CD4-positive, alpha-beta T cell treated with Interleukin-21 for 1 hour (primary cell): ENCODE measurements at places on chromosomes 11 and 22.

DNA sequence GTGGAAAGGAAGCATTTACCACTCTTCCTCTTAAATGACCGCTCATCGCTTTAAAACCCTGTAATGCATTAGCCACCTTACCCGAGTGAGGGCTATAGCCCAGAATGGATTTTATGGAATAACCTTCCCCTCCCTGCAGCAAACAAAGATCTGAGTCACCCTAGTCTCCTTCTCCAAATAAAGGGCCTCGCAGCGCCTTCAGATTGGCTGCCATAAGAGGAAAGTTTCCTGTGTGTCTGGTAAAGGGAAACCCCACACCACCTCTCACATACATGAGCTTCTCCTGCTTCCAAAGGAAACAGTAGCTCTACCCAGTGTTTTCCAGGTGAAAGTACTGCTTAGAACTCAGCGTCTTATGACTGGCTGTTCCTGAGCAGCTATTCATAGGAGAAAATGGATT is 47.8 kb downstream of the PPP2R1B start:
- no peak for DNase-seq

DNA sequence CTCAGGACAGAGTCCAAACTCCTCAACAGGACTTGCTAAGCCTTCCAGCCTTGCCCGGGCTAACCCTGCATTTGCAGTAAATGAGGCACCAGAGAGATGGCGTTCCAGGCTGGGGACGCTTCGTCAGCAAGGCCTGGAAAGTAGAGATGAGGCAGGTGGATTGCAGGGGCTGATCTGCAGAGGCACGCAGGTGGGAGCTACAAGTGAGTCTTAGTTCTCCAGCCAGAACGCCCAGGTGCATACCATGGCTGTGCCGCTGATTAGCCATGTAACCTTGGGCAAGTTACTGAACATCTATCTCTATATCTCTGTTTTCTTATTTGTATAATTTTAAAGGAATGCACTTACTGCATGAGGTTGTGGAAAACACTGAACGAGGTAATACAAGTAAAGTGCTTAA is 52.7 kb upstream of the BARX2 start:
- DNase-seq = no peak

DNA sequence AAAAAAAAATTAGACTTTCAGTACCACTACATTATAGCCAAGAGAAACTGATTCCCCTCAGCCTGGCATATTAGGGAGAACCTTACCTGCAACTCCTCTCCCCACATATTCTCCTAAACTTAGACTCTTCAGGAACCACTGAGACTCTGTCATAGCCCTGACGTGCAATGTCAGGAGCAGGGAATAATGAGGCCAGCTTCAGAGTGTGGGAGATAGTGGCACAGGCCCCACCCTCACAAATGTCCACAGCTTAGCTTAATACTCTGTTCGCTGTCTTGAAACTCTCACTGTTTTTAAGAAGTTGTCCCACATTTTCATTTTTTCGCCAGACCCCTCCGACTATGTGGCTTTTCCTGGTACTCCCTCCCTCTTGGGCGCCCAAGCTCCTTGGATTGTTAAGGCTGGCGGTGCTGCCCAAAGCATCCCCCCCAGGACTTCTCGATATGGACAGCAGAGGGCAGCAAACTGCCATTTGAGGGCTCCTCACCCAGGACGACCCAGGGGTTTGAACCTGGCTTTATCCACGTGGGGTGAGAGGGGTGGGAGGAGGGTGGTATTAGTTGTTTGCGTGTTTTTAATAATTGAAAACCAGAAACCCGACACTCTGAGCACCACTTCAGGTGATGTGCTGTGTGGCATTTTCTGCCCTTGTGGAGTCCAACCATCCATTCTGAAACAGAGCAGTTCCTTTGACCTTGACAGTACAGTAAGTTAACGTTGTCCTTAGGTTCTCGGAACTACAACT is 45.2 kb upstream of the RASSF10 start:
- peak; percentile 54 for DNase-seq

DNA sequence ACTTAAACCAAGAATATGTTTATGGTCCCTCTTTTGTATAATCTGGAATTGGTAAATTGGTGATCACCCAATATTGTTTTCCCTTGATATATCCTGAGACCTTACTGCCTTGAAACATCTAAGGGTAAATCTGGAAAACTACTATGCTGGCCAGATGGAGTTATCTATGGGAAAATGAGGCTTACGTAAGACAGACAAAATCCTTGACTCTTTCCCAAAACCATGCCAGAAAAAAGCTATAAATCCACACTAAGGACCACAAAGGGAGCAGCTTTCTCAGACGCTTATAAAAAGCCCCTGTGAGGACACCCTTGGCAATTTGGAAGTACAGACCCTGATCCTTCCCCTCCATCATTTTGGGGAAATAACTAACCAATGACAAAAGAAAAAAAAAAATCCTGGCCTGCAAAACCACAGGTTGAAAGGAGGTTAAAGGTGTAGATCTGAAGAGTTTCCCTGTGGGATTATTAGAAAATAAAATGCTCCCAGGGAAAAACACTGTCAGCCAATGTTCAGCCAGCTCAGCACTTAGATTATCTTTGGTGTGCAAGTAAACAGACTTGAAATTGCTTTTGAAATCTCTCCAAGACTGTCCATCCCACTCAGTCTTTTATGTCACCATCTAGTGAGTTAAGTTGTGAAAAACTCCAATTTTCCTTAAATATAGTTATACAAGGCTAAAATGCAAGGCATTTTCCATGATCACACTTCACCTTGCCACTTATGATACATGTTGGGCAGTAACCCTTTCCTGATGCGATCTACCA is 6.6 kb upstream of the AMBRA1 start:
- DNase-seq = no peak

- no peak for DNase-seq
These were observed 36.6 kb downstream of the RASSF10 start for GRCh38 chr11:13045734-13046133.

DNA sequence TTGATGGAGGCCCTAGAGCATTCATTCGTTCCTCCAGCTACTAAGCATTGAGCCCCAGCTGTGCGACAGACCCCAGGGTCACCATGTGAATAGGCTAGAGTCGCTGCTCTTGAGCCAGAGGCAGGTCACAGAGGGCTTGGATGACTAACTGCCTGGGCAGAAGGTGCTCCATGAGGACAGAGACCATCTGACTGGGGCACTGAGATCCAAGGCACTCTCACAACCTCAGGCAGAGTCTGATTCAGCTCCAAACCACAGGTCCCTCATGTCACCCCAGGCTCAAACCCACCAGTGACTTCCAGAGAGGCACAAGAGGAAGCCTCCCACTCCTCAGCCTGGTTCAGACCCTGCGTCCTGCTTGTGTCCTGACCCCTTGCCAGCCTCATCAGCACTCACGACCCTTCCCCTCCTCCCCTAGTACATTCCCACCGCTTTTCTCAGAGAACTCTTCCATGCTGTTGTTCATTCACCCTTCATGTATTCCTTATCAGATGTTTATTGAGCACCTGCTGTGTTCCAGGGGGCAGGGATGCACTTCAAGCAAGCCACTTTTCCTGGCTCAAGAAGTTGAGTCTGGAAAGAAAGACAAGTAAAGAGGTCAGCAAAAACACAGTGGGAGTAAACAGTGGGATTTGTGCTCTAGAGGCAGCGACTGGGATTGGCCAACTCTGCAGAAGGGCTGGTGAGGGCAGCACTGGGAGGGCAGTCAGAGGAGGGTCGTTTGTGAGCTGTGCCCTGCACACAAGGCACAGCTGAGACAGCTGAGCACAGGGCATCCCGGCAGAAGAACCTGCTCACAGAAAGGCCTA is 9.3 kb downstream of the OAF start:
- DNase-seq = no peak
